Heart right ventricle (tissue), 16 donors: ENCODE measurements at places on chromosomes 3 and 15.

DNA sequence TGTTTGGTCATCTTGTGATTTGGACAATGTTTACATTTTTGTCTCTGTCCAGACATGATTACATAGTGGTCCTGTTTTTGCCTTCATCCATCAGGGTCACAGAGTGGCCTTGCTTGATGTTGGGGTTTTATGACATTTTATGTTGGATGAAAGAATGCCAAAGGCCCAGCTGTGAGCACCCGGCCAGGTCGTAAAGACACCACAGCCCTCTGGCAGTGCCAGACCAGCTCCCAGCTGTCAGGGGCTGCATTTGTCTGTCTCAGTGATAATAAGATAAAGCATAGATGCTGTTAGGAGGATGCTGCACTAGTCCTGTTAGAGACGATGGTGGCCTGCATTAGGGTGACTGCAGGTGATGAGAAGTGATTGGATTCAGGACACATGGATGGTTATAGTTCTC is 117.5 kb downstream of the FAM174B start:
- no peak for DNase-seq

DNA sequence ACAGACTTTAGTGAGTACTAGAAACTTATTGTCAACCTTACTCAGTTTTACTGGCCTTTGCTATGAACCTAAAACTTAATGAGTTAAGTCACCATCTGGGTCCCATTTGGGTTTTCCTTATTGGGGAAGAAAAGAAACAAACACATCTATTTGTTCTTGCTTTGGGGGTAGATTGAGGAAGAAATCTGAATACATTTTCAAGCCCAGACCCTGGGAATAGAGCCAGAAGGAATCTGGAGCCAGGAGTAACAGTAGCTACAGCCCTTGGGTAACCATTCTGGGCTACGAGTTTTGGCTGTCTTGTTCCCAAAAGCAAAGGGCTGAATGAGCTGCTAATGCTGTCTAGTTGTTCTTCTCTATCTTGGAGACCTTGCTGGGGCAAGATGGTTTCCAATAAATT is 16.5 kb downstream of the SLC12A1 start:
- no peak for DNase-seq

DNA sequence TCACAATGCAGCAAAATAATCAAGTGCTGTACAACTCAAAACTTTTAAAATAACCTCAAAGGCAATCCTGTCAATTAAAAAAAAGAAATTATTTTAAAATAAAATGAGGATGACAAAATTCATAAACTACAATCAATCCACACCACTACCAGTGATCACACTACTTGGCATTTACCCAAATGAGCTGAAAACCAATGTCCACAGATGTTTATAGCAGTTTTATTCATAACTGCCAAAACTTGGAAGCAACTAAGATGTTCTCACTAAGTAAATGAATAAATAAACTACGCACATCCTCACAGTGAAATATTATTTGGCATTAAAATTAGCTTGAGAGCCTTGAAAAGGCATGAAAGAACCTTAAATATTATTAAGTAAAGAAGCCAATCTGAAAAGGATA is 121.3 kb downstream of the STAG1 start:
- no peak for DNase-seq

DNA sequence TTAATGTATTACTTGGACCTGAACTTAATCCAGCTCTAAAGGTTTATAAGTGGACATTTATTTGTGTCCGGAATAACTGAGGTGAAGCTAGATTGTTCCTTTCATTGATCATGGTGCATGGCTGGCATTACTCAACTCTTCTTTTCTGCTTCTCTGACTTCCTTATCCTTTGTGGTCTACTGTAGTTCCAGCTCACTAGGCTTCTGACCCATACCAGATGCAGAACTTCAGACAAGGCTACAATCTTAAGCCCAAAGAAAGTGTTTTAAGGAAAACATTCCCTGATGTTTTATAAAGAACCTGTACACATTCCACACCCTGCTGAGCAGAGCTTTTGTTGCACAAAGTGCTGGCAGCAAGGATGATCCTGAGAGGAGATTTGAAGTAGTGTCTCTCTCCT is 250.8 kb upstream of the TGFBR2 start:
- DNase-seq = no peak

GRCh38 chr3:30199855-30200254 is 406.5 kb upstream of the TGFBR2 start:
- DNase-seq = no peak

DNA sequence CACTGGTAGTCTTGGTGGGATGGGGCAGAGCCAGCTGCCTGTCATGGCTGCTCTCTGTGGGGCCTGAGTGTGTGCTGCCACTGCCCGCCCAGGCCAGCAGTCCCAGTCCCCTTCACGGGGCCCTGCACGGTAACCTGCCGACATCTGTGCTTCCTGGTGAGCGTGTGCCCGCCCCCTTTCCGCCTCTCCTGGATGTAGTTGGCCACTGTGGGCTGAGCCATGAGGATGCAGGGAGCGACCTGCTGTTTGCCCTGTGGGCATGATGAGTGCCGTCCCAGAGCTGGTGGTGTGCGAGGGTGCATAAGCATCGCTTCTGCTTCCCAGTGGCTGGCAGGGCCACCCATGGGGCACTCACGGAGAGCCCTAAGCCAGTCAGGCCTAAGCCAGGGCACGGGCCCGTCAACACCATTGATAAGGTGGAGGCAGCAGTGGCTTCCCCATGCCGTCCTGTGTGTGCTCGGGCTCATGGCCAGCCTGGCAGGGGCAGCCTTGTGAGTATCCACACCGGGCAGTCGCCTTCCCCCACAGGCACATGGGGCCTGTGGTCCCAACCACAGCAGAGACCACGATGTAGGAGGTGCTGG is 14.6 kb downstream of the PLXNA1 start:
- DNase-seq = peak; percentile 62

- no peak for DNase-seq
Measured at GRCh38 chr3:41966206-41966605, 4.3 kb upstream of the ULK4 start.

DNA sequence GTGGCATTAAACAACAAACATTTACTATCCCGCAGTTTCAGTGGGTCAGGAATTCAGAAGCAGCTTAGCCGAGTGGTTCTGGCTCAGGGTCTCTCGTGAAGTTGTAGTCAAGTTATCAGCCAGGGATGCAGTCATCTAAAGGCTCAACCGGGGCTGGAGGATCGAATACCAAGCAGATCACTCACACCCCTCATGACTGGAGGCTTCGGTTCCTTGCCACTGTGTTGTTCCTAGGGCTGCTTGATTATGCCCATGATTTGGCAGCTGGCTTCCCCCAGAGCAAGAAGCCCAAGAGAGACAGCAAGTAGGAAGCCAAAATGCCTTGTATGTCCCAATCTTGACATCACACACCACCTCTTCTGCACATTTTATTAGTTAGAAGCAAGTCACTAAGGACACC is 33.9 kb upstream of the CDCP1 start:
- DNase-seq = no peak

GRCh38 chr15:101675015-101675414 is 22.8 kb upstream of the TM2D3 start:
- DNase-seq = no peak

- no peak for DNase-seq
Measured at GRCh38 chr15:75923756-75924155, 20.1 kb downstream of the FBXO22 start.
